ENCODE measurements at places on chromosomes 6 and 20. TPM values are rescaled to one million over a fixed set of nuclear protein-coding genes. Genes with fewer than 3 reads are reported as not detected.

Gene AHI1
- 32.4 TPM for total RNA-seq

Gene LPA
- total RNA-seq = not detected

Gene DEFB124
- not detected for total RNA-seq

Gene LY6G6D
- total RNA-seq = not detected

Gene RTF2
- total RNA-seq = 89.1 TPM

Gene SLC22A23
- total RNA-seq = 0.38 TPM

Gene SH3BGRL2
- total RNA-seq = 1.6 TPM

Gene CLPSL2
- not detected for total RNA-seq

Gene SASH1
- 2.7 TPM for total RNA-seq

Gene PPT2
- 19.0 TPM for total RNA-seq

Gene PET117
- total RNA-seq = 7.0 TPM

Gene CGA
- total RNA-seq = not detected

Gene PNLDC1
- total RNA-seq = 0.19 TPM

Gene LAMA2
- 5.3 TPM for total RNA-seq

Gene SLC22A2
- total RNA-seq = not detected

Gene BFSP1
- 3.7 TPM for total RNA-seq

Gene MAFB
- 10.3 TPM for total RNA-seq

Gene PPP1R3D
- total RNA-seq = 6.9 TPM

Gene RAET1G
- not detected for total RNA-seq

Gene SNAI1
- 2.4 TPM for total RNA-seq

Gene GHRH
- total RNA-seq = not detected

Gene PARD6B
- total RNA-seq = 4.1 TPM

Gene ORC3
- total RNA-seq = 13.1 TPM

Gene DEF6
- 241 TPM for total RNA-seq

Gene MRAP2
- not detected for total RNA-seq

Gene TFB1M
- 17.1 TPM for total RNA-seq

Gene OR2J3
- total RNA-seq = not detected

Gene DOK5
- total RNA-seq = not detected

Gene TPBG
- total RNA-seq = 0.33 TPM

Gene FERMT1
- not detected for total RNA-seq

Gene LYRM2
- total RNA-seq = 21.1 TPM
